Endothelial cell of umbilical vein (primary cell): ENCODE measurements at places on chromosomes 7 and 10.

- no peak for DNase-seq
Observed at GRCh38 chr7:18958627-18959026, 158.8 kb downstream of the TWIST1 start.

DNA sequence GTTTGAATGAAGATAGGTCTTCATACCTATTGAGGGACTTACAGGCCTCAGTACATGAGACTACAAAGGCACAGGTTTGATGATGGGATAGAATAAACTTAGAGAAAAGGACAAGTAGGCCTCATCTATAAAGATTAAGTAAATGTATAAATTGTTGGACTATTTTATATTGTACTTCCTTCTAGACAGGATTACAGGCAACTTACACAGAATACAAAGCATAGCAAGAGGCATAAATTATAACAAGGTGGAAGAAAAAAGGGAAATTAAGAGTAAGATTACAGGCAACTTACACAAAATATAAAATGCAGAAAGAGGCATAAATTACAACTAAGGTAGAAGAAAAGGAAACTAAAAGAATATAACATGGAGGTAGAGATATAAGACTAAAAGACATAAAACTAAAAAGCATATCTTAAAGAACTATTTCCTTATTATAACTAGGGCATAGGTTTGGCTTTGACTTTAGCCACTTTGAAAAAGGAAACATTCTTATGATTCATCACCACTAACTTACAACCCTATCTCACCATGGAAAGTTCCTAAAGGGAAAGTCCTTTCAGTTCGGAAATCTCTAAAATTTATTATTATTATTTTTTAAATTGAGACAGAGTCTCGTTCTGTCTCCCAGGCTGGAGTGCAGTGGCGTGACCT is 153.1 kb downstream of the GALNT11 start:
- peak; percentile 11 for DNase-seq

DNA sequence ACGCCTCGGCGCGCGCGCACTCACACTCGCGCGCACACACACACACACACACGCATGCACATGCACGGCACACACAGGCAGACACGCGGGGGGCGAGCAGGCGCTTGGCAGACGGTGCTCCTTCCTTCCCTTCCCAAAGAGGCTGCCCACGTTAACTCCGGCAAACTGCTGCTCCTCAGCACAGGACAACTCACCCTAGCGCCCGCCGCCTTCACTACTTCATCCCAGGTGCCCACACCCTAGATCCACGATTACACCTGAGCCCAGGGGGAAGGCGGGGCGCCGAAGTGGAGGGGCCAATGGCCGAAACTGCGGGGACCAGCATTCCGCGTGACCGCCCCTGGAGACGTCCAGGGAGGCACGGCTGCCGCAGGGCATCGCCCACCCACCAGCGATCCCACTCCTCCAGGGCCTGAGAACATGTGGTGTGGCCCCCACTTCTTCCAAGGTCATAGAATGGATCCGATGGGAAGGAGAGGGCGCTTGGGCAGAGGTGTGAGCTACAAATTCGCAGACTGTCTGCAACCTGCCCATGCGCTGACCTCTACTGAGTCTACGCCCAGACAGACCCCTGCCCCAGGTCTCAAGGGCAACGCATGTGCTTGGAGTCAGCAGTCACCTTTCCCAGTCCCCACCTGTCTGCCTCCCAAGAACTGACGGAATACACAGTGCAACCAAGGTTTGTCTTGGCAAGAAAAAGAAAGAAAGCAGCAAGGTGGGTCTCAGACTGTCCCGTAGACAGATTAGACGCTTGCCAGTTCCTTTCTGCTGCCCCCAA is 74.6 kb downstream of the CALN1 start:
- no peak for DNase-seq

DNA sequence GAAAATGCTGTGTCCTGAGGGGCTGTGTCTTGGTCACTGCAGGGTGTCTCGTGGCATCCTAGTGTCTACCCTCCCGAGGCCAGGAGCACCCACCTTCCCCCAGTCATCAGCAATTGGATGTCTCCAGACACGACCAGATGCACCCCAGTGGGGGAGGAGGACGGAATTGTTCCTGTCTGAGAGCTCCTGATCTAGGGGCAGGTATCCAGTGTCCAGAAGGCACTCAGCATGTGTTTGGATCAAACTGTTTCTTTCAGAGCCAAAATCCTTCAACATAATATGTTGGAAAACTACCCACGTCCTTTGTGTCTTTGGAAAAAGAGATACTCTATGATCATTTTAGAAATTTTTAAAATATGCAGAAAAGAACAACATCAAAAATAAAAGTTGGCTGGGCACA is 16.9 kb downstream of the PRKRIP1 start:
- no peak for DNase-seq

GRCh38 chr10:62266611-62267010 is 2.0 kb downstream of the RTKN2 start:
- DNase-seq, result no peak

GRCh38 chr10:88125766-88126165 is 262.3 kb downstream of the PTEN start:
- DNase-seq, result no peak

GRCh38 chr10:91137822-91138221 is 82.6 kb upstream of the PCGF5 start:
- no peak for DNase-seq

GRCh38 chr7:108086962-108087361 is 43.2 kb downstream of the LAMB4 start:
- no peak for DNase-seq

DNA sequence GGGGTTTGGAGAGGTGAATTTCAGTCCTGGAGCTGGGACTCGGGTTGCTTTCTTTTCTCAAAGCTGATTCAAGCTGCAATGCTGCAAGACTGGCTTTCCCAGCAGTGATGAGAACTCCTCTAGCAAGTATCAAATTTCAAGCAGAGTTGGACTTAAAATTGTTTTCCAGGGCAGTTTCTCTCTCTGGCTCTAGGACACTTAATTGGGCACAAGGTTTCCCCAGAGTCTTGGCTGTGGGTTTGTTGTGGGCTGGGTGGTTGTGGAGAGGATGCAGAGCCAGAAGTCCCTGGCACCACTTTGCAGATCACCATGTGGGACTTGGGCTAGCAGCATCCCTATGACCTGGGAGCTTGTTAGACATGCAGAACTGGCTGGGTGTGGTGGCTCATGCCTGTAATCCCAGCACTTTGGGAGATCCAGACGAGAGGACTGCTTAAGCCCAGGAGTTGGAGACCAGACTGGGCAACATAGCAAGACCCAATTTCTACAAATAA is 16.8 kb downstream of the AKR1B15 start:
- no peak for DNase-seq

GRCh38 chr7:129452589-129453231 is 18.5 kb downstream of the STRIP2 start:
- DNase-seq, result no peak

DNA sequence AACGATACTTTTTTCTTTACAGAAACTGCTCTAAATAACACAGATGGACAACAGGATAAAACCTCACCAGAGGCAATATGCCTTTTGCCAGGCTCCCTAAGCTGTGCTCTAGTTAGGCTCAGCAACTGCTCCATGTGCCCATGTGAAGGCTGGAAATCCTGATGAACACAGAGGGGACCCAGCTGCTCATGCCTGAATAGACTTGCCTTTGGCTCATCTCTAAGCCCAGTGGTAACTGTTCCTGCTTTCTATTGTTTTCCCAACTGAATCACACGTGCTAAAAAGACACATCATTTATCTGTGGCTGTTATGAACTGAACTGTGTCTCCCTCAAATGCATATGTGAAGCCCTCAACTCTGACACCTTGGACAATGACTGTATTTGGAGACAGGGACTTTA is 110.4 kb downstream of the RNF216 start:
- DNase-seq, result no peak

GRCh38 chr7:23055582-23056178 is 41.8 kb upstream of the HYCC1 start:
- DNase-seq, result peak; percentile 76

DNA sequence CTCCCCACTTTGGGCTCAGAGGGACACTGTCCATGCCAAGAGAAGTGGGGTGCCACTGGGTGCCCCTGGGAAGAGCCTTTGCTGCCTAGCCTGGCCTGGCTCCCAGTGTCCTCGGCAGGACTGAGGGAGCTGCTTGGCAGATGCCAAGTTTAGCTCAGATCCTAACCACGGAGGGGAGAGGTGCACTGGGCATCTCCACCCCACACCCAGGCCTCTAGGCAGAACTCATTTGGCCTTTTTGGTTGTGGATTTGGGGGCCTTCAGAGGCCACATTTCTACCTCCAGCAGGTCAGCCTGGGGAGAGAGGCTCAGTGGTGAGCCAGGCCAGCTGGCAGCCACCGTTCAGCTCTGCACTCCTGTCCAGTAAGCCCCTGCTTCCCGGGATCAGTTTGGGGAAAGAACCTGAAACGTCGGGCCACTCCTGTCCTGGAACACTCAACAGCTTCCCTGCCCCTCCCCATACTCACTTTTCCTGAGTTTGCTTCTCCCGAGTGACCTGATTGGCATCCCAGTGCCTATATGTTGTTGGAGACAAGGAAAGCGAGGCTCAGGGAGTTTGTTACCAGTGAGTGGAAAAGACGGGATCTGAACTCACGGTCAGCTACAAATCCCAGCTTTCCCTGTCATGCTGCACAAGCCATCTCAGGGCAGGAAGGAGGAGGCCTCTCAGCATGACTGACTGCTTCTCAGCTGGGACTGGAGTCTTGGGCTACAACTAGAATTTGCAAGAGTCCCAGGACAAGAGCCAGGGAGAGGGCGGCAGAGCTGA is 11.2 kb upstream of the CXCL12 start:
- no peak for DNase-seq

GRCh38 chr10:22805304-22805703 is 90.9 kb upstream of the PIP4K2A start:
- peak; percentile 31 for DNase-seq

- no peak for DNase-seq
Observed at GRCh38 chr7:121153995-121154394, 165.5 kb downstream of the CPED1 start.

GRCh38 chr7:137305901-137306621 is 37.5 kb downstream of the PTN start:
- no peak for DNase-seq

DNA sequence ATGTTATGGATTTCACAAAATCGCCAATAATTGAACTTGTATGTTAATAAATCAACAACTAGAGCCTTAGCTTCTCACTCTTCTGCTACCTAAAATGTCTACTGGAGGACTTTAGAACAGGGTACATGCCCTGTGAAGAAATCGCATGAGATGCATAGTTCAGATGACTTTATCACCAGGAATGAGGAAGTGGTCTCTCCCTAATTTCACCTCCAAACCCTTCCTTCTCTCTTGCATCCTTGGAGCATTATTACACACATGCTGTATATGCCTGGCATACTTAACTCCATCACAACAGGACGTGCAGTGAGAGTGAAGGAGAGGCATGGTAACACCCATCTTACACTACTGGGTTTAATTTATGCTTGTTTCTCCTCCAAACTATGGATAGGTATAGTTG is 27.8 kb downstream of the RHEB start:
- DNase-seq, result no peak

DNA sequence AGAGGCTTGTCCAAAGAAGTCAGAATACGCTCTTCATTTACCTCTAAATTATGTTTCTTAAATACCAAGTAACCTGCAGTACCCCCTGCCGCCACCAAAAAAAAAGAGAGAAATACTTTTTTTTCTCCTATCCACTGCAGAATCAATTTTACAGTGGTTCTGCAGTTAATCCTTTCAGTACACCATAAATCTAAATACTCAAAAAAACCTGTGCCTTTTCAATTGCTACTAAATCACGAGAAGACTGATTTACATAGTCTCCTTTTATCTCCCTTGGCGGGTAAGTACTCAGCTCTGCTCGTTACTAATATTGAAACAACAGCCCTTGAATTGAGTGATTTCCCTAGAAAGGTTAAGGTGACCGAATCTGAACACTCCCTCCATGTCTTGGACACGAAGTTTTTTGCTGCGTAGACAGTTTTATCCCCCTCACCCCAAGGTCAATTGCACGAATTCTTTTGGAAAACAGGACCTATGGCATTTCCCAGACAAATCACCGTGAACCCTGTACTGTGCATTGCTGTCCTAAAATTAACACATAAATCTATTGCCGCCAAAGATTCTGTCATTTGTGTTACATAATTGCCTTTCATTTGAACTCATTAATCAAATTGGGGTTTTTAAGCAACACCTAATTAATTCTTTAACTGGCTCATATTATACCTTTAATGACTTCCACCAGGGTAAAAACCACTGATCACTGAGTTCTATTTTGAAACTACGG is 512 bp upstream of the VIM start:
- DNase-seq, result peak; percentile 67

DNA sequence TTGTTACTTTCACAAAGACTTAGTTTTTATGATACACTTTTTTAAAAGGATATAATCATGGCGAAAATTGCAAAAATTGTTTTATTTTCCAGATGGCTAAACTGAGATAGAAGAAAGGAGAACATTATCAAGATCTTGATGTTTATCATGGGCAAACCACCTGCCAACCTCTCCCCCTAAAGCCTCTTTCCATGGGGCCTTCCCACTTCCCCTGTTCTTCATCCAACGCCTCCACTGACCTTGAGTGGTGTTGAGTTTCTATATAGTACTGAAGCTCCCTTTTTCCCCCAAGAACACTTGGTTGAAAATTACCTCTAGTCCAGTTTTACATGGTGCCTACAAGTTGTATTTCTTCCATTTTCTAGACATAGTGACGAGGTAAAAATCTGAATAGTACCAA is 5.0 kb downstream of the CREB3L2 start:
- DNase-seq, result no peak

DNA sequence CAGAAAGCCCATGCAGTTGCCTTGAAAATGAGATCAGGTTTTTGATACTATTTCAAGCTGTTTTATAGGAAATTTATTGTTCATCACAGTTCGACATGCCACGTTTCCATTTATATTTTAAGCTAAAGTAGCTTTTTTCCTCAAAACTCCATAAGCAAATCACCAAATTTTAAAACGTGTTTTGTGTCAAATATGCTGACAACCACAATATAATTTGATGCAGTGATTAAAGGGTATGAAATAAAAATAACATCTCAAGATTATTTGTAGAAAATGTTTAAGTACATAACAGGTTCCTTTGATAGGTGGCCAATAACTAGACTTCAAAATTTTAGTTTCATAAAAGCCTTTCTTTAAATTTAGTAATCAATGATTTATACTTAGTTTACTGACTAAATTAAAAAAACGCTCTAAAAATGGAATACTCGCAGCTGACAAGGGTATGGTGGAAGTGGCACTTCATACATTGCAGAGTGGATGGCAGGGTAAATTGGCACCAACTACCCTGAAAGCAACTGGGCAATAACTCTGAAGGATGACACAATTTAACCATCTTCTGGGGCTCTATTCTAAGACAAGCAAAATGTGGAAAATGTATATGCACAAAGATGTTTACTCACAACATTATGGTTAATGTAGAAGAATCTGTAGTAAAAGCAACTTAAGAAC is 481.6 kb downstream of the TNS3 start:
- DNase-seq, result no peak

GRCh38 chr7:45923290-45923689 is 2.2 kb upstream of the IGFBP3 start:
- DNase-seq, result peak; percentile 73

DNA sequence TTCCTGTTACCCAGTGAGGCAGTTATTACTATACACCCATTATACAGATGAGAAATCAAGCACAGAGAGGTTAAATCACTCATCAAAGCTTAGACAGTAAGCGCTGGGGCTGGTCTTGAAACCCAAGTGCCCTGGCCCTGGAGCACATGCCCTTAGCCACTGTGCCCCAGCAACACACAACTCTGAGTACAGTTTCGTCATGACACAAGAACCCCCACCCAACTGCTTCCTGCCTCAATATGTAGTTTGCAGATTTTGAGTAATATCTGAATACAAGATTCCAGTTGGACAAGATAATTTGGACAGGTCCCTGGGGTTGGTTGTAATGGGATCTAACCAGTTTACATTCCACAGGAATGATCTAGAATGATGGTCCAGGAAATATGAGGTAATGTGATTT is 62.8 kb downstream of the SH3PXD2A start:
- no peak for DNase-seq
